ENCODE measurements at places on chromosomes 3 and 15.
A peak's percentile ranks its signal among the peaks of the same experiment; 100 is the strongest.

DNA sequence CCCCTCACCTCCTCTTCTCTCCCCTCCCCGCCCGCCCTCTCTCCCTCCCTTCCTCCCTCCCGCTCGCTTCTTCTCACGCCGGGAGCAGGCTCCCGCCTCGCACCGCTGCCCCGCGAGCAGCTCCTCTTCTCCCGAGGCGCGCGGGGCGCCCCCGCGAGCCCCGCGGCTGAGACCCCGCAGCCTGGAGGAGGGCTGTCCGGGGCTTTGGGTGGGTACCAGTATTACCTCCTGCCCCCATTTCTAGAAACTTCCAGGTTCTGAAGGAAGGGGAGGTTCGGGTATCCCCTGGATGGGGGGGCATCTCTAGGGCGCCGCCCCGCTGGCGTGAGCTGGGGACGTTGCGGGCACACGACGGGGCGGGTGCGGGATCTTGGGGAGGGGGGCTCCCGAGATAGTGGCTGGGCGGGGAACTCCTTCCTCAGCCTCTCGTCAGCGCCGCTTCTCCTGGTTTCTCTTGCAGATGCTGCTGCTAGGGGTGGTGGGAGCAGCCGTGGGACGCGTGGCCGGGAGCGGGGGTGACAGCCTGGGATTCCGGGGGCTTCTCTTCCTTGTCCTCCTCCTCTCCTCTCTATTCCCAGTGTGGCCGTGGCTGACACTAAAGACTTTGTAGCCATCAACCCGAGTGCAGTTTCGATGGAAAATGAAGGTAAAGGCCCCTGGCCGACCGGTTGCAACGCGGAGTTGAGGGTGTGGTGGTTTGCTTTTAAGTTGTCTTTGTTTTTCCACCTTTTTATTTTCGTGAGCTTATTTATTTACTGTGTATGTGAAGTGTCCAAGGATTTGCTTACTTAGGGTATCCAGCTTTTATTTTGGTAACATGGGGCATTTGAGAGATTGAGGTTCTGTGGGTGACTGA, 474 bp downstream of the ATP2C1 start:
- DNase-seq, result peak; percentile 24

- DNase-seq, result no peak
Observed at GRCh38 chr15:71231758-71232157, 116.5 kb downstream of the THSD4 start.

DNA sequence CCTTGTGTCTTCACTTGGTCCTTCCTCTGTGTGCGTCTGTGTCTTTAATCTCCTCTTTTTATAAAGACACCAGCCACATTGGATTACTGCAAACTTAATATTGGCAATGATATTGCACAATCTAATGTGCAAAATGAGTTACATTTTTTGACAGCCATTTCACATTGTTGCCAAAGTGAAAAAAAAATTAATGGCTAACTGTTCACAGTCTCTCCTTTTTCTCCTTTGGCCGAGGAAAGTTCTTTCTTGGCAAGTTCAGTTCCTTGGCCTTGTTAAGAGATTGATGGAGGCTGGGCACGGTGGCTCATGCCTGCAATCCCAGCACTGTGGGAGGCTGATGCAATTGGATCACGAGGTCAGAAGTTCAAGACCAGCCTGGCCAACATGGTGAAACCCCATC, 62.2 kb upstream of the ZNF280D start:
- no peak for DNase-seq

DNA sequence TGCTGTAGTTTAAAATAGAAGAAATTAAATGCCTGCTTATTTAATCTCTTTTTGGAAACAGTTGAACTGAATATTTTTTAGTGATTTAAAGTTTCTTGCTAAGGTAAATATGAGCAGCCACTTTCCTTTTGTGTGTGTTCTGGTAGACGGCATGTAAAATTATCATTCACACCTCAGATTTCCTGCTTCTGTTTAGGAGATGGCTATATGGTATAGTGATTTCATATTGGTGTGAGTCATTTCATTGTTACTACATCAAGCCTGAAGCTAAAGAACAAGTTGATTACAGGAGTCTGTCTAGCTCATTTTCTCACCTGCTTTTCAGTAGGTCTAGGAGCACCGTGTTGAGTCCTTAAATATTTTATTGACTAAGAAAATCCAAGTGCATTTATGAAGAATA, 2.2 kb downstream of the LRCH3 start:
- DNase-seq, result peak; percentile 50

DNA sequence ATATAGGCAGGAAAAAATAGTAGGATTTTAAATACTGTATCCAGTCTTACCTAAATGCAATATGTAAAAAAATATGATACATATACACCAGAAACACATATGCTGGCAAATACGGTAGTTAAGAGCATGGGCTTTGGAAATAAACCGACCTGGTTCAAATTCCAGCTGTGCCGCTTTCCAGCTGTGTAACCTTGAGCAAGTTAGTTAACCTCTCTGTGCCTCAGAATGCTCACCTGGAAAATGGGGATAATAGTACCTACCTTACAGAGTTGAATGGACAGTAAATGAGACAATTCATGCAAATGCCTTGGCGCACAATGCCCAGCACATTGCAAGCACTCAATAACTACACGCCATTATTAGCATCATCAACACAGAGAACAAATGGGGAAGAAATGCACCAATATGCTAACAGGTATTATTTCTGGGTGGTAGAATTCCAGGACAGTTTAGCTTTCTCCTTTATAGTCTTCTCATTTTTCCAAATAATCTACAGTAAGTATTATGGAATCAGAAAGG, 50.6 kb downstream of the SUMF1 start:
- no peak for DNase-seq

DNA sequence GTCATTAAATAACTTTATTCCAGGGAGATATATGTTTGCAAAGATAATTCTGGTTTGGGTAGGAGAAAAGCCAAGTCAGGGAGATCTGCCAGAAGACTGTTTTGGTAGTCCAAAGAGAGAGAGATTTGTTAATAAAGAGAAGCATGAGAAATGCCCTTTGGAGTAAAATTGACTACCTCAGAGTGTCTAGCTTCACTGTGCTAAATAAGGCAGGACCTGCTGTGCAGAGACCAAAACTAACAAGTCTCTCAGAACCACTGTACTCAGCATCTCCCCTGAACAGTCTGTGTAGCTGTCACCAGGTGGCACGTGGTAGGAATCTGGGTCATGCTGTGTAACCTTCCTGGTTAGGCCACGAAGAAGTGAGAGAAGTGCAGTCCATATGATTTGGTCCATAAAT, 31.6 kb upstream of the SLC35G2 start:
- peak; percentile 31 for DNase-seq

DNA sequence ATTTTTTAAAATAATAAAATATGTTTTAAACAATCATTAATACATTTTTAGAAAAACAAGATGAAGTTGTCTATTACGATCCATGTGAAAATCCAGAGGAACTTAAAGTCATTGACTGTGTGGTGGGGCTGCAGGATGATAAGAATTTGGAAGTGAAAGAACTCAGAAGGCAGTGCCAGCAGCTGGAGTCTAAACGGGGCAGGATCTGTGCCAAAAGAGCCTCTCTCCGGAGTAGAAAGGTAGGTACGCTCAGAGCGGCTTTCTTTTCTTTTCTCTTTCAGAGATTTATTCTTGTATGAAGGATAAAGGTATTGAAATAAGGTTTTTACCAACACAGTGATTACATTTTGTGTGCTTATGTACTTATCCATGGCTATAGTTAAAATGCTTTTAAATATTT, 13.6 kb downstream of the WHAMM start:
- no peak for DNase-seq

DNA sequence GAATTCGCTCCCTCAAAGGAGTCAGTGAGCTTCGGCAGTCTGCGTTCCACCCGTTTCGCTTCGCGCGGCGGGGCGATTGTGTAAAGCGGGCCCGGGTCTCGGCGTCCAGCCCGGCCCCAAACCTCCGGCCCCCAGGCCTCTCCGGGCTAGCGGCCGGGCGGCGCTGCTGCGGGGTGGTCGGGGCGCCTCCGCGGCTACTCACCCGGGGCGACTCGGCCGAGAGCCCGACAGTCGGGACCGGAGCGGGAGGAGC, 412 bp downstream of the CHDH start:
- no peak for DNase-seq

DNA sequence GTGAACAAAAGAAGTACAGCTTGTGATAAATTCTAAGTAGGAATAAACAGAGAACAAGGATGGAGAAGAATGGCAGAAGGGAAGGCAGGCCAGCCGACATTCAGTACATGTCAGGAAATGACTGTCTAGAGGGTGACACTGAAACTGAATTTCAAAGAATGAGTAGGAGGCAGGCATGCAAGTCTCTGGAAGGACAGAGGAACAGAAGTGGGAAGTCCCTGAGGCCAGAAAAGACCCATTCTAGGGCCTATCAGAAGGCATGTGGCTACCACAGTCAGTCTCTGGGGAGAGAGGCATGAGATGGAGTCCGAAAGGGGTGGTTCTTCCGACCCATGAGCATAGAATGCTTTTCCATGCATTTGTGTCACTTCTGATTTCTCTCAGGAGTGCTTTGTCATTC, 243.5 kb upstream of the UBE2E2 start:
- DNase-seq, result peak; percentile 3

DNA sequence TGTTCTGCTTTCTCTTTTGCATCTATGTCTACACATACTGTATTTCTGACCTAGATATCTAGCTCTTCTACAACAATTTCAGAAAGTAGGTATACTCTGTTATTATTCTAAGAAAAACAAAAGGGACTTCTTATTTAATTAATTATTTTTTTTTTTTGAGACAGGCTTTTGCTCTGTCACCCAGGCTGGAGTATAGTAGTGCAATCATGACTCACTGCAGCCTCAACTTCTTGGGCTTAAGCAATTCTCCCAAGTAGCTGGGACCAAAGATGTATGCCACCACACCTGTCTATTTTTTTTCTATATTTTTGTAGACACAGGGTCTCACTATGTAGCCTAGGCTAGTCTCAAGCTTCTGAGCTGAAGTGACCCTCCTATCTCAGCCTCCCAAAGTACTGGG, 130.6 kb downstream of the MBNL1 start:
- peak; percentile 74 for DNase-seq

- no peak for DNase-seq
Observed at GRCh38 chr15:81311752-81312464, 12.0 kb downstream of the STARD5 start.

GRCh38 chr3:194602669-194603171, 30.5 kb downstream of the TMEM44 start:
- DNase-seq, result no peak

DNA sequence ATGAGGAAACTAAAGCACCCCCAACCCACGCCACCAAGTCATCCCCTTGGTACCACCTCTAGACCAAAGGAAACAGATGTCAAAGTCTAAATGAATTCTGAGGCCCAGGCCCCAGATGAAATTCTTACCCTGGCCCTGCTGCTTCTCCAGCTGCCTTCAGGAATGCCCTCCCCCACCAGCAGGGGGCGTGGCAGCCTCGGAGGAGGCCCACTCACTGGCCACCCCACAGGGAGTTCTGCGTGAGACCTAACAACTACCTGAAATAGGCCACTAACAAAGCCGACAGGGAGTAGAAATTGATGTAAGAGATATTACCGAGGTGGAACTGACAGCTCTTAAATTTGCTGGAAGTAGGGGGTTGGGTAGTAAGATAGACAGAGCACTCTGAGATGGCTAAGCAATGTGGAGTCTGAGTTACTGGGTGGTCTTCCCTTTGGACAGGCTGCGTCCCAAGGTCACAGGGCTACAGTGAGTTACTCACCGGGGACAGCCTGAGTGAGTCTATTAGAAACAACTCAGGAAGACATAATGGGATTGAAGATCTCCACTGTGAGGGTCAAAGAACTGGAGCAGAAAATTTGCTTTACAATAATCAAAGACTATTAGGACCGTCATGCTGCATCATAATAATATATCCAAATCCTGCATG, 240.7 kb downstream of the SHOX2 start:
- peak; percentile 8 for DNase-seq

DNA sequence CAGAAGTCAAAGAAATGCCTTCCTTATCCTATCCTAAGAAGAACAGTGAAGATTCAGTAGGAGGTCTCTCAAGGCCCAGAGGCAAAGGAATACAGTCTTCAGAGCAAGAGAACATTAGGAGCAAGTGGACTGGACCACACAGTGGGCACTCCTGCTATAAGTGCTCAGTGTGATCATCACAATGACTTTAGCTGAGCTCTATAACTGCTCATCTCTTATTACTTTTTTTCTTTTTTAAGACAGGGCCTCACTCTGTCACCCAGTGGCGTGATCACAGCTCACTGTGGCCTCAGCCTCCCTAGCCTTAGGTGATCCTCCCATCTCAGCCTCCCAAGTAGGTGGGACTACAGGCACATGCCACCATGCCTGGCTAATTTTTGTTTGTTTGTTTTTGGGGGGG, 48.1 kb downstream of the COL8A1 start:
- no peak for DNase-seq

GRCh38 chr3:138686771-138687221, 78.2 kb downstream of the FAIM start:
- DNase-seq, result peak; percentile 81

DNA sequence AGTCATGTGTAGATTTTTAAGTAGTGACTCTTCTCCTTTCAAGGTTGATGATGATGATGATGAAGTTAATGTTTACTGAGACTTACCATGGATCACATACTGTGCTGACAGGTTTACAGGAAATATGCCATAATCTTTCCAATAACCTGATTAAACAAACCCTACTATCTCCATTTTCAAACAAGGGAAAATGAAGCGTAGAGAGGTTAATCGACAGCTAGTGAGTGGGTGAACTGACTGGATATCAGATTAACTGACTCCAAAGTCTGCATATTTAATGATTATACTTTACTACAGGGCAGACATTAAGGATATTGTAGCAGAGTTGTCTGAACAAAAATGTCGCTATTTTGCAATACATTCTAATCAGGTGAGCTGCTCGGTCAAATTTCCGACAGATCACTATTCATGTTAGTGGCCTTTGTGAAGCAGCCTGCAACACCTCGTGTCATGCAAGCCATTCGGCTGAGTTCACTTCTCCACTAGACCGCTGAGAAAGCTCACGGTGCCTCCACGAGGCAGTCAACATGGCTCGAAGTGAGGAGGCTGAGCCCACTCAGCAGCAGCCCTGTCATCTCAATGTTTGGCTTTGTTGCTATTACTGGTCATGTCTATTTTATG, 264.2 kb downstream of the NFKBIZ start:
- DNase-seq, result no peak

- DNase-seq, result no peak
Observed at GRCh38 chr3:190019844-190020243, 100.9 kb downstream of the P3H2 start.

GRCh38 chr3:156820692-156821080, 5.5 kb upstream of the LEKR1 start:
- no peak for DNase-seq

- peak; percentile 99 for DNase-seq
Observed at GRCh38 chr3:194572143-194572789, 61.0 kb downstream of the TMEM44 start.

- no peak for DNase-seq
Observed at GRCh38 chr3:193837347-193837827, 244.4 kb downstream of the OPA1 start.

DNA sequence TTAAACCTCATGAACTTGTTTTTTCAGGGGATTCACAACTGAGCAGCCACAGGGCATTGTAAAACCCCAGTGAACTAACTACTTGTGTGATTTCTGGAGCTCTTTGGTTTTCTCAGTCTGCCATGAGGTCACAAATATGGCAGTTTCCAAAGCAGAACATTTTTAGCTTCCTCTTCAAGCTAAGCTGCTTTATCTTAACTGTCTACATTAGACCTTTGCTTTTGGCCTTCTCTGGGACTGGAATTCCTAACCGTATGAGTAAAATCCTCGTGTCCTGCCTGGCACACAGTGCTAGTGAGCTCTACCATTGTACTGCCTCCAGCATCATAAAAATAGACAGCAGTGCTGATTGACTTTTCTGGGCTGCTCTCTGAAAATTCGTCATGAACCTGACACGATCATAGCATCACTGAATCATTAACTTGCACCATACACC, 22.1 kb downstream of the CDIN1 start:
- peak; percentile 97 for DNase-seq

GRCh38 chr3:16370872-16371740, 106.1 kb downstream of the OXNAD1 start:
- no peak for DNase-seq

Measured in fibroblast of pulmonary artery (primary cell).